WTC11 (cell line): ENCODE measurements at places on chromosomes 2 and 18.

- DNase-seq, result no peak
Measured at GRCh38 chr2:149170156-149170555, 131.7 kb downstream of the LYPD6B start.

- no peak for DNase-seq
Measured at GRCh38 chr2:165268754-165269153, 29.5 kb downstream of the SCN2A start.

GRCh38 chr2:7840651-7841380 is 841.0 kb upstream of the ID2 start:
- DNase-seq, result no peak

GRCh38 chr2:47274054-47274782 is 119.1 kb upstream of the STPG4 start:
- no peak for DNase-seq

- DNase-seq, result no peak
Measured at GRCh38 chr2:40178971-40179370, 272.9 kb downstream of the SLC8A1 start.

GRCh38 chr2:219511547-219512325 is 2.5 kb upstream of the ASIC4 start:
- DNase-seq, result no peak

GRCh38 chr2:207505171-207505570 is 24.6 kb upstream of the CREB1 start:
- no peak for DNase-seq

DNA sequence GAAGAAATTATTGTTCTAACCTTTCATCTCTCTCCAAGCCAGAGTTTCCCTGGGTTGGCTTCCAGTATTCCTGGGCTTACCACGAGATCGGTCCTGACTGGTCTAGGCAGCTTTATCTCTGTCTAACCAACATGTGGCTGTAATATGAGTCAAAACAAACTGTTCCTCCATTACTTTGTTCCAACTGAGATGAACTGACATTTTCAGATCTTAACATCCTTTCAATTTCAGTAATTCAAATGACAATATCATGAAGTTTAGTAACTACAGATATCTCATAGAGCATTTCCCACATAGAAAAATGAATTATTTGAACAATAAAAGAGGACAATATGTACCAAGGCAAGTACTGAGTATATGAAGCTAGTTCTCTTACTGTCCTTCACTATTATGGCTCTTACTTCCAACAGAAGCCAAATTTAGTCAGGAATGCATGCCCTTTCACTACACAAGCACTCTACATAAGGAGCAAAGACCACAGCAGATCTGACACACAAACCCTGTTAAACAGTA is 15.5 kb downstream of the SLC25A12 start:
- no peak for DNase-seq
